ENCODE measurements at places on chromosomes 4 and X.

DNA sequence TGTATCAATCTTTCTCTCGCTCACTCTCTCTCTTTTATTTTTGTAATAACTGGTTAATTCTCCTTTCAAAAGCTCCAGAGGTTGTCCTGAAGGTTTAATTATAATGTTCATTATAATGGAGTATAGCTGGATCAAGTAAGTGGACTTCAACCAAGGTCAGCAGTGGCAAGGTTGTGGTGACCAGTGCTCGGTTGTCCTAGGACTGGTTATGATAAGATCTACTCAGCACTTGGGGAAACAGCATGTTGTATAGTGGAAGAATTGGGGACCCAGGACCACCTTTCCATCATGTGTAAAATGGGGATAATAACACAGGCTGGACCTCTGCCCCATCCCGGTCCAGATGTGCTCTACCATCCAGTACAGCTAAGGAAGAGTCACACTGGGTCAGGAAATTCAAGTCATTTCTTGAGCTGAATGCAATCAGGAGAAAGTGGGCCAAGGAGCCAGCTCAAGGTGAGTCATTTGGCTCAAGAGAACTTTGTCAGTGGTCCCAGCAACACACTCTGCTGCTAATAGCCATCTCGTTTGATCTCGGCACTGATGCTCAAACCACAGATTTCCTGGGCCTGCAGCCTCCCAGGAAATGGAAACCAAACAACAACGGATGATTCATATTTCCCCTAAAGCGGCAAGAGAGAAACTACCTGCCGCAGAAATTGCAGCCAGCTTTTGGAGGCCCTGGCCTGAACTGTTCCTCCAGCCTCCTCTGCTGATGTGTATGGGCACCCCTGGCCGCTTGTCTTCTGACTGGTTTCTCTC, 123.6 kb upstream of the RBPJ start:
- DNase-seq, result peak; percentile 86

DNA sequence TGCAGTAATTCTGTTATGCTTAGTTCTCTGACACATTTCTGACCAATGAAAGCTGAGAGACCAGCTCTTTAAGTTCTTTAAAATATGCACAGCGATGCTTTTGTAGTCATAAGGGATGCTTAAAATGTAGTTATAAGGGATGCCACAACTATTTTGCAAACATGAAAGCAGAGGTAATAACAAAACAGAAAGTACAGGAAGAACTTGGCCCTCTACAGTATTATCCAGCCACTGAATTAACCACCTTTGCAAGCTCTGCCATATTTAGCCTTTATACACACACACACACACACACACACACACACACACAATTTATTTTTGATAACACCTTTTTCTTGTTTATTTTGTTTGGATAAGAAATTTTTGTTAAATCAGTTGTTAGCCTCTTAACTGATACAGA, 590.0 kb downstream of the FAT4 start:
- DNase-seq, result no peak

DNA sequence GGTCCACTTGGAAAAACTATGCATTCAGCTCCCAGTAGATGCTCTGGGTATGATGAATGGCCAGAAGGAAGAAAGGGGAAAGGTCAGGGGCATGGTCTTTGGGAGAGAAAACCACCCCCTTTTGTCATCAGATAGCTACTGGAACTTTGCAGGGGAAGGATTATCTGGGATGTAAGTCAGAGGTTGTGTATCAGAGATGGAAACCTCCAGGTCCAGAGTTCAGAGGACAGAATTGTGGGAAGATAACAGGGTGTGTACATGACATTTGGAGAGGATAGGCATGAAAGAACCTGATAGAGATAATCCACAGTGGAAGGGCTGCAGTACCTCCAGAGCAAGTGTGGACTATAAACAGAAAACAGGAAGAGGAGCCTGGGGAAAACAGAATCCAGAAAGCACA, 262.7 kb downstream of the SPRY1 start:
- DNase-seq, result no peak

DNA sequence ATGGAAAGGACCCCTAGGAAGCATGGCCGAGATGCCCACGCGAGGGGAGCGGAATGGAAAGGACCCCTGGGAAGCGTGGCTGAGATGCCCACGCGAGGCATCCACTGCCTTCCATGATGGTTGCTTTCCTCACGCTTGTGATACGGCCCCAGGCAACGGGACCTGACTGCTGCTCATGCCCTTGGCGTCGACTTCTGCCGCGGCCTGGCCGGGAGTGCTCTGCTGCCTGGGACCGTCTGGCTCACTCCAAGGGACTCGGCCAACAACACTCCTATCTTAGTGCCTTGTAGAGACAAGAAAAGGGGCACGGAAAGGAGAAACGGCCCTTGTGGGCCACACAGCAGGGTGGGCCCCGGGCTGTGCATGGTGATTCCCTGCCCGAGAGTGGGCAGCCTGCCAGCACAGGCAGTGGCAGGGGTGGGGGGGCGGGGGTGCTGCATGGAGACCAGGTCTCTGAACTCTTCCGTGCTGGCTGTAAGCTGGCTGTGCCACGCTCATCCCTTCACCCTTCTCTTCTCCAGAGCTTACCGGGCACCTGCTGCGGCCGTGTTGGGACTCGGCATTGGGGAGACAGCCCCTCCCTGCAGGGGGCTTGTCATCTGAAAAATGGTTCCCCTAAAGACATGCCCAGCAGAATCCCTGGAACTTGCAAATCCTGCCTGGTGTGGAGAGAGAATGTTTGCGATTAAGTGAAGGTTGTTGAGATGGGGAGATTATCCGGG, 38.6 kb upstream of the HMX1 start:
- DNase-seq, result no peak

- DNase-seq, result peak; percentile 15
Measured at GRCh38 chr4:168019019-168019651, 73.2 kb upstream of the ANXA10 start.

GRCh38 chr4:120731561-120731960, 191.0 kb downstream of the PRDM5 start:
- DNase-seq, result no peak

- no peak for DNase-seq
Measured at GRCh38 chrX:153952373-153953026, 8.1 kb upstream of the RENBP start.

- DNase-seq, result no peak
Measured at GRCh38 chr4:54493862-54494261, 163.9 kb upstream of the KIT start.

- no peak for DNase-seq
Measured at GRCh38 chrX:125505207-125505606, 185.5 kb downstream of the TEX13C start.

- no peak for DNase-seq
Measured at GRCh38 chrX:150408007-150408406, 44.9 kb downstream of the MAMLD1 start.

DNA sequence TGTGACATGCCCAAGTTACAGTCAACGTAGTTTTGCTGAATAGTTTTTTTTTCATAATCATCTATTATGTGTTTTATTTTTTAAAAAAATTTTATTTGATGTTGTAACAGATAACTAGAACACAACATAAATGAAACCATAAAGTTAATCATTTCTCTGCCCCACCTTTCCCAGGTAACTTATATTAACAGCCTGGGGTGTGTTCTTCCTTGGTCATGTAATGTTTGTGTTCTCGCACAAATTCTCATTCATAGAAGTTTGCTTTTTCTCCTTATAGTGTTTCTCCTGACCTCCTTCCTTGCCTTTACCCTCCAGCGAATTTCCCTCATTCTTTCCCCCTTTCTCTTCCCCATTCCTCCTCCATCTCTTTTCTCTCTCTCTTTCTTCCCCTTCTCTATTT, 214.8 kb downstream of the SOWAHB start:
- no peak for DNase-seq

- no peak for DNase-seq
Measured at GRCh38 chrX:118965395-118965794, 9.0 kb upstream of the LONRF3 start.

GRCh38 chr4:121977251-121978171, 25.7 kb upstream of the TRPC3 start:
- no peak for DNase-seq

- DNase-seq, result no peak
Measured at GRCh38 chr4:70471897-70472296, at the start of gene MUC7. TSS of gene MUC7 (plus strand) at chr4:70472197. CDS start at chr4:70474022, 1,825 bp downstream.

GRCh38 chrX:13212191-13212651, 107.6 kb downstream of the ATXN3L start:
- no peak for DNase-seq

GRCh38 chr4:133084421-133084820, 64.7 kb upstream of the PCDH10 start:
- DNase-seq, result no peak

DNA sequence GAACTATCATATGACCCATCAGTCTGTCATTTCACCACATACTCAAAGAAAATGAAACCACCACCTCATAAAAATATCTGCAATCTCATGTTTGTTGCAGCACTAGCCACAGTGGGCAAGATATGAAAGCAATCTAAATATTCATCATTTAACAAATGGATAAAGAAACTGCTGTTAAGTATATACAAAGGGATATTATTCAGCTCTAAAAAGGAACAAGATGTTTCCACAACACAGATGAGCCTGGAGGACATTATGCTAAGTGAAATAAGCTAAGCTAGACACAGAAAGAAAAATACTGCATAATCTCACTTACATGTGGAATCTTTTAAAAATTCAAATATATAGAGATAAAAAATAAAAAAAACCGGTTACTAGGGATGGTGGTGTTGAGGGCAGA, 108.2 kb upstream of the BRWD3 start:
- no peak for DNase-seq

DNA sequence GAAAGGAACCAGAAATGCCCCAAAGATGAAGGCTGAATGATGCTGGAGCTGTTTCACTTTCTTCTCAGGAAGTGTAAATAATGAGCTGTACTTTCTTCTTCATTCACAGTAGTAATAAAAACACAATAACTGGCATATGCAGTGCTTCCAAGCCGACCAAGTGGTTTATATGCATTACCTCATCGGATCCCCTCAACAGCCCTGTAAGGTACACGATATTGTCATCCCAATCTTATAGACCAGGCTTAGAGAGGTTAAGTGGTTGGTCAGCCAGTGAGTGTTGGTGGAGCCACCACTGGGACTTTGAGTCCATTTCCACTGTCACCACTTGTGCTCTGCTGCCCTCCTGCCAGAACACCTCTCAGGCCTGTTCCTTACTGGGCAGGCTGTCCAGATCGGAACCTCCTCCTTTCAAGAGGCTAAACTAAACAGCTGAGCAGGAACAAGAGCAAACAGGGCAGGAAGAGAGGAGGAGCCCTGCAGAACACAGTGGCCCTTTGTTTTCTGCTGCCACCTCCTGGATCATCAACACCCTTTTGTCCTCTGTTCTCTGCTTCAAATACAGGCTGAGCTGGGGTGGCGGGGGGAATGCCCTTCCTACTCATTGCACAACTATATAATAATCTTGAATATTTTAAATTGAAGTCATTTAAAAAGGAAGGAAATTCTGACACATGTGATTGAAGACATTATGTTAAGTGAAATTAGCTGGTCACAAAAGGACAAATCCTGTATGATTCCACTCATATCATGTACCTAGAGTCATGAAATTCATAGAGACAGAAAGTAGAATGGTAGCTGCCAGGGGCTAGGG, 112.5 kb upstream of the ATP6AP2 start:
- peak; percentile 26 for DNase-seq

DNA sequence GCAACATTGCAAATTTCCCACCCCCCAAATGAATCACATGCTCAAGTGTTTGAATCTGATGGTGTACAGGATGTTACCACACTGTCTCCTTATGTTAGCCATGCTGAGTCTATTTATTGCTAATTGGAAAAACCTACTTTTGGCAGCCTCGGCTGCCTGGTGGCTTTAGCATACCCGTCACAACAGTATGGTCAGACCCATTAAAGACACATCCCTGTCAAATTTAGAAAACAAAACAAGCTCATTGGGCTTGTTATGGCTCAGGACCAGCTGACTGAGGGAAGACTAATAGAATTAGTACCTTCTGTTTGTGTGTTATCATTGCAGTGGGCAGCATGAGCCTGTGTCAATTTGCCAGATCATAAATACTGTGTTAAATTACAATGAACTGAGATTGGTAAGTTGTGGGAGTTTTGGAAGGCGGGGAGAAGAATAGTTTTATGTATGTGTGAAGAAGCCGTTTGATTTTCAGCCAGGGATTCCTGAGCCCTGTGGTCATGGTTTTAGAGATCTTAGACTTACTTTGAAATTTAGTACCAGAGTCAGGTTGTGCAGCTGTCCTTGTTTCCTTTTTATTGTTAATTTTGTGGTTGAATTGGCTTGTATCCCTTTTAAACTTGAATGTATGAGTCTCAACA, 66.8 kb downstream of the POLA1 start:
- no peak for DNase-seq

- peak; percentile 11 for DNase-seq
Measured at GRCh38 chrX:101206471-101206870, 13.1 kb upstream of the DRP2 start.

- no peak for DNase-seq
Measured at GRCh38 chr4:52919461-52919860, 57.3 kb downstream of the RASL11B start.

GRCh38 chr4:79078339-79078738, 139.1 kb upstream of the PAQR3 start:
- DNase-seq, result no peak

DNA sequence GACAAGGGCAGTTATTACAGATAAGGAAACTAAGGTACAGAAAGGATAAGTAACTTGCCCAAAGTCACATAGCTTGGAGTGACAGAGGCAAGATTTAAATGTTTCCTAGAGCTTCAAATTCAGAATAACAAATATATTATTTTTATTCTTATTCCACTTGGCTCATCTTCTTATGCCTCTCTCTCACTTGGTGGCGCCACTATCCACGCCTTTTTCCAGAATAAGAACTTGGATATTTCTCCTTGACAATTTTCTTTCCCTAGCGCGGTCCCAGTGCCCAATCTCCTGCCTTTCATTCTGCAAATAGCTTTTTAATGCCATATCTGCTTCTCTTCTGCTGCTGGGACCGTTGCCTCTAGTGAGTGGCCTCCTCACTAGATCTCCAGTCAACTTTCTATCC, 78.5 kb downstream of the MSN start:
- DNase-seq, result no peak

GRCh38 chr4:38733663-38734062, 49.1 kb downstream of the TLR10 start:
- no peak for DNase-seq

DNA sequence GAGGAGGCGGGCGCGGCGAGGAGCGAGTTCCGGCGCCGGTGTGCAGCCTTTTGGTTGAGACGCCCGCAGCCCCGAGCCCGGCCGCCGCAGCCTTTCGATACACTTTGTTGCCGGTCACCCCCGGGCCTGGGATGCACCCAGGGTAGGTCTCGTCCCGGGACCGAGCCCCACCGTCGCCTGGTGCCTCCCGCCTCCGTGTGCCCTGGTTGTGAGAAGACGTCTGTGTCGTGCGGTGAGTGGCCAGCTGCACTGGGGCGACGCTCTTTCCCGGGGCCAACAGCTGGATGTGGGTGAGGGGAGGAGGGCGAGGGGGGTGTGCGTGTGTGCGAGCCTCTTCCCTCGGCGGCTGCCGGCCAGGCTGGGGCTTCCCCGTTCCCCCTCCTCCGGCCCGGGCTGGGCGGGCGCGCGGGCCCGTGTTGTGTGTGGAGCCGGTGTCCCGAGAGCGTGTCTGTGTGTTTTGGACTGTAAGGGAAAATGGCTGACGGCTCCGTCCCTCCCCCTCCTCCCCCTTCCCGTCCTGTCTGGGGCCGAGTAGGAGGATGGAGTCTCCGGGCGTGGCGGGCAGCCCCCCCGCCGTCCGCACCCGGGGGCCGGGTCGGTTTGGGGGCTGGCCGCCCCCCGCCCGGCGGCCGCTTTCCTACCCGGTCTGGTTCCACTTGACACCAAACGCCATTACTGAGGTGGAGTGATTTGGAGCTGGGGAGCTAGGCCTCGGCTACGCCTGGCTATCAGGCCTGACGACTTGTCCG, 807 bp downstream of the USP9X start:
- DNase-seq, result peak; percentile 29

GRCh38 chr4:15729910-15730533, 27.2 kb downstream of the BST1 start:
- peak; percentile 66 for DNase-seq

Measured in HTR-8/SVneo (cell line).